ENCODE measurements at places on chromosomes 7 and 10.

GRCh38 chr10:24374134-24374915 lies 165.4 kb downstream of the KIAA1217 start:
- DNase-seq, result no peak

GRCh38 chr10:4073912-4074311 lies 288.9 kb upstream of the KLF6 start:
- DNase-seq, result no peak

- DNase-seq, result no peak
Observed at GRCh38 chr7:96636979-96637378, 72.7 kb downstream of the SEM1 start.

GRCh38 chr10:472241-472910 lies 217.1 kb downstream of the DIP2C start:
- DNase-seq, result no peak

DNA sequence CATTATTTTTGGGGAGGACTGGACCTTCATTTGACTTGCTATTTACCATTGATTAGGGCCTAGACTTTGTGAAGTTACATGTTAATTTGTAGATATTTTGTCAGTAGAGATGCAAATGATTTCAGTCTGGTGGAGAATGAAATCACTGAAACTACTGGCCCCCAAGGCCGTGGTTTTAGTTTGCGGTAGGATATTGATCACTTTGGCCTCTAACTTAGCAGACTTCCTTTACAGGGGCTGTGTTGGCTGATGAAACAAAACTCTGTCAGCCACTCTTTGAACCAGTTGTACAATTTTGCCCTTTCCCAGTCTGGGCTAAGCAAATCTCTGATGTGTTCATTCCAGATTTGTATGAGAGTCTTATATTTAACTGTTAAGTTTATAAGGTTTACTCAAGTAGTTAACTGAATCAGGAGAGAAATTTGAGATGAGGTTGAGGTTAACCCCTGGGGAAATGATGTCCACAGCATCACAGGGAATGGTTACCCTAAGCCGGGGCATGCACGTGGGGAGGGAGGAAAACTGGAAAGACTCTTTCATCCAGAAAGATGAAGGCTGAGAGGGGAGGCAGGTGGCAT lies 105.7 kb upstream of the INSIG1 start:
- DNase-seq, result no peak

DNA sequence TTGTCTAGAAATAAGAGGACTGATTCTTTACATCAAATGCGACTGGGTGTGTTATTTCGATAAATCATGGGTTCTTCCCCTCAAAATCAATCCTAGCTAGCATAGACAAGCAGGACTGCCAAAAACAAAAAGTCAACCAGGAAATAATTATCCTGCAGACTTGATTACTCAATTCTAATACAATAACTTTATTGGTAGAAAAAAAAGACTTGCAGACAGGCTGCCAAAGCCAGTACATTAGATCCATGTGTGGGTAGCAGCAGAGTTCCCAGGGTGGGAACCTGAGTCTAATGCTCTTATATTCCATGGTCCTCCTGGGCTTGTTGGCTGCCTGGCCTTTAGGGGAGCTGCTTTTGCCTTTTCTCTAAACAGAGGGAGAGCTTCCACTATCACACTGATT lies 7.8 kb downstream of the AFAP1L2 start:
- DNase-seq, result no peak

- no peak for DNase-seq
Observed at GRCh38 chr7:101163279-101164070, 1.9 kb downstream of the VGF start.

DNA sequence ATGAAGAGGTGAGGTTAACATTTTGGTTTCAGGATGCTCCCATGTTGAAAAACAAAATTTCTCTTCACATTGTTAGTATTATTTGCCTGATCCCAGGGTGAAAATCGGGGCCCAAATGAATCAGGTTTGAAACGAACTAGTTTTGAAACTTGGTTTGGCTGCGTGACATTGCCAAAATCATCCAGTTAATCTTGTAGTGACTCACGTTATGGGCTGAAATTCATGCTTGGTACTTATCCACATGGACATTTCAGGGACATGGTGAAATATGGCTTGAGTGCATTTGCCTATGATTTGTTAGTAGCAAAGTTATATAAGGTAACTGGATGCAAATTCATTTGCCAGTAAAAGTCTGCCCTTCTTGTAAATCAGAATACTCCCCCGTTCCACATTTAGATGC lies 97.3 kb downstream of the CFAP58 start:
- no peak for DNase-seq

DNA sequence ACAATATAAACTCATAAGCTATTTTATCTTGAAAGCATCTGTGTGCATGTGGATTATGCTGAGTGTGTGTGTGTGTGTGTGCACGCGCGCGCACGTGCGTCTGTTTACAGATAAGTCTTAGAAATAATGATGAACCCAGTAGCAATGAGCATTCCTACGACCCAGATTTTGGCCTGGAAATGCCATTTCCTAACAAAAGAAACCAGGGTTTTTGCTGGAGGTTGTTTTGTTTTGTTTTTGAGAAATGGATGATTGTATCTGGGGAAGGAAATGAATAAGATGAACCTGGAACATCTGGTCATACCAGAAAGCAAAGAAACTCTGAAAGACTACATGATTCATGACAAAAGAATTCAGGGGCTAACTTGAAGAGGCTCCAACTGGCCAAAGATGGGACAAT lies 22.1 kb upstream of the LMOD2 start:
- no peak for DNase-seq

DNA sequence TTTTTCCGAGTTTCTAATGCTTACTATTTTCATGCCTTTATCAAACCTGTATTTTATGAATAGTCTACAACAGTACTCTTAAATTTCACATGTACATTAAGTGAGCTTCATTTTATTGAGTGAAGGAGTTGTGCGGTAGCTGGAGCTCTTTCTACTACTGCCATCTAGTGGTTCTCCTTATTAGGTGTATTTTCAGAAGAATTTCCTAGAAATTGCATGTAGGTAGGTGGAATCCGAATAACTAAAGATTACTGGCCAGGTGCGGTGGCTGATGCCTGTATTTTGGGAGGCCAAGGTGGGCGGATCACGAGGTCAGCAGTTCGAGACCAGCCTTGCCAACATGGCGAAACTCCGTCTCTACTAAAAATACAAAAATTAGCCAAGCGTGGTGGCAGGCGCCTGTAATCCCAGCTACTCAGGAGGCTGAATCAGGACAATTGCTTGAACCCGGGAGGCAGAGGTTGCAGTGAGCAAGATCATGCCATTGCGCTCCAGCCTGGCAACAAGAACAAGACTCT lies 38.3 kb downstream of the LRRC72 start:
- DNase-seq, result no peak

DNA sequence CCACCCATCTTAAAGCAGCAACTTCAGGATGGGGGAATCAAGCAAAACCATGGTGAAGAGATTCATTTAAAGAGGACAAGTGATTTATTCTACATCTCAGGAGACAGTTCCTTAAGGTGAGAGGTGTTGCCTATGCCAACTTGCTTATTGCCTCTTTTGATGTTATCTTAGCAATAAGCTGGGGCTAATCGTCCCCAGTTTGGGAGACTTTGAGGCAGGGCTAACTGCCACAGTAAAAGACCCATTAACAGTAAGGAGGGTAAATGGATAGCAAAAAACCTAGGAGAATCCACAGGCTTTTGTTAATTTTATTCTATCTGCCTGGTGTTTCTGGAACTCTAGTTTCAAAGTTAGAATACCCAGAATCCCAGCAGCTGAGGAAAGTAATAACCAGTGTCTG lies 22.1 kb upstream of the HERPUD2 start:
- DNase-seq, result no peak

- DNase-seq, result no peak
Observed at GRCh38 chr7:7959979-7960670, 8.5 kb upstream of the GLCCI1 start.

DNA sequence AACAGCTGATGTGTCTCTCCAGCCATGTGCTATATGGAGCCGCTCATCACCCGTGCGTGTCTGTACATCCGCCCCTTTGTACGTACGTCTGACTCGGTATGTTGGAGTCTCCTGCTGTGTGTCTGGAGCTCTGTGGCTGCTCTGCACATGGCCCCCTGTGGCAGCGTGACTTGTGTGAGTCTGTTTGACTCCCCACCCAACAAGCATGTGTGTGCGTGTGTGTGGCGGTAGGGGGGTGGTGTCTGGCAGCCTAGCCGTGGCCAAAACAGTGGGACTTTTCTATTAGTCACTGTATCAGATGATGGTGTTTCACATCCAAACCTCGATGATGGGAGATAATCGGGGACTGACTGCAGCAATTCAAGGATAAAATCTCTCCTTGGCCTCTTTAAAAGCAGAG lies 94.1 kb downstream of the COL13A1 start:
- no peak for DNase-seq

GRCh38 chr7:156589808-156590207 lies 50.8 kb upstream of the RNF32 start:
- DNase-seq, result no peak
